ENCODE measurements at places on chromosomes 5 and 9.

DNA sequence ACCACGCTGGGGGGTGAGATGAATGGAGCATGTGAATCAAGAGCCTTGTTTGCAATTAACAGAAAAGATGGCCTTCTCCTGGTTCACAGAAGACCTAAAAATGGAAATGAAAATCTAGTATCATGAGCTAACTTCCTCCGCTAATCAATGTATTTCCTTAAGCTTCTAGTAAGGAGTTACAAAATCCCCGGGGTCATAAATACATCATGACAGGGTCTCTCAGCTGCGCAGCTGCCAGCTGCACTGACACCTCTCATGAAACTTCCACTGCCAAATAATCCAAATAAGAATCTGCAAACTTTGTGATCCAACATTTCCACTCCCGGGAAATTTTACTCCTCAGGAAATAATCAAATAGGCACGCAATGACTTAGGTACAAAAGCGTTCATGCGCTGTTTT, 11.9 kb downstream of the MYO10 start:
- DNase-seq = no peak

DNA sequence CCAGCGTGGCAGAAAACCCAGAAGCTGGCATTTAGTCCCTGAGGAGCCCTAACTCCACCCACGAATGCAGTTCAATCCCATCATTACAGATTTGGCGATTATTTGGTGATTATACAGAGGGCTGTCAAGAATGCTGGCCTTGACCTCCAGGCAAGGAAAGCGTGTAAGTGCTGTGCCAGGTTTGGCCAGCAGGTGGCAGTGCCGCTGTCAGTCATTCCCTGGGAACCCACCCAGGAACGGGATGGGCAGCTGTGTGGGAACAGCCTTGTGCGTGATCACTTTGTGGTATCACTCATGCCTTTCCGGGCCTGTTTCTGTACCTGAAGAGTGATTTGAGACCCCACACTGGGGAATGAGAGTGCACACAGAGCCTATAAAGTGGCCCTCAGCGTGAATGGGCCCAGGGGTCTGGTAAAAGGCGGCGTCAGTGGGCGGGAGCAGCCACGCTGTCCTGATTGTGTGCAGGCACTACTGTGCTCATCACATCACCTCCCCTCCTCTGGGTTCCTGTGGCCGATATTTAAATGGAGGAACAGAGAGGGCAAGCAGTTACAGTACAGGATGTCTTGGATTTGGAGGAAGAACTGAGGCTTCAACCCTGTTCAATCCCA, 215.6 kb downstream of the ROR2 start:
- no peak for DNase-seq

DNA sequence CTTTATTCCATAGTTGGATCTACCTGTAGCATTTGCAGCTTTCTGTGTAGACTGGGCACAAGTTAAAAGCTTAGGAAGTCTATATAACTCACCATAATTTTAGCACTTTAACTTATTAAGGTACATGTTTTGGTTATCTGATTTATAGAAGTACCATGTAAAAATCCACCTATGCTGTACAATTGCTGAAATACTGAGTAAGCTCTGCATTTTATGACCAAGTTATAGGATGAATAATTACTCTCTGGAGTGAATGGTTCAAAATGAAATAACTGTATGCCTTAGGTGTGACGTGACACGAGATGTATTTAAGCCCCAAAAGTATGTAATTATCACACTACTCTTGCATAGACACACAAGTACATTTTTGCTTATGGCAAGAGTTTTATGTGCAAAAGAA, 22.1 kb downstream of the ZSWIM6 start:
- DNase-seq = no peak

DNA sequence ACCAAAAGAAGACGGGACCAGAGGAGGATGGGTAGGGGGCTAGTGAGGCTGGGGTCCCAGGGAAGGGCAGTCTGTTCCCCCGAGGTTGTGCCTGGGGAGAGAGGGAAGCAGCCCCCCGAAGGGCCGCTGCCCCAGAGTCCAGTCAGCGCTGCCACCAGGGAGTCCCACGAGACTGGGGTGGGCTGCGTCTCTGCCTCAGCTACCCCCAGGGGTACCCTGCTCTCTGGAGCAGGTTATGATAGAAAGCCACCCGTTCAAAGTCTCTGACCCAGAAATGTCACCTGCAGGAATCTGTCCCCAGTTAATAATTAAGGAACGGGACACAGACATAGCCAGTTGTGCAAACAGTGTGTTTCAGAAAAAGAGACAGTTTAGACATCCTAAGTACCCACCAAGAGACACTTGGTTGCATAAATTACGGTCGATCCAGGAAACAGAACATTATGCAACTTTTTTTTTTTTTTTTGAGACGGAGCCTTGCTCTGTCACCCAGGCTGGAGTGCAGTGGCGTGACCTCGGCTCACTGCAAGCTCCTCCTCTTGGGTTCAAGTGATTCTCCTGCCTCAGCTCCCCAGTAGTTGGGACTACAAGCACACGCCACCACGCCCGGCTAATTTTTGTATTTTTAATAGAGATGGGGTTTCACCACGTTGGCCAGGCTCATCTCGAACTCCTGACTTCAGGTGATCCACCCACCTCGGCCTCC, 10.7 kb upstream of the AGPAT2 start:
- no peak for DNase-seq

- DNase-seq = peak; percentile 5
Observed at GRCh38 chr9:112971415-112971814, 40.6 kb downstream of the ZNF883 start.

- no peak for DNase-seq
Observed at GRCh38 chr5:55410845-55411244, 103.1 kb downstream of the MTREX start.

- DNase-seq = no peak
Observed at GRCh38 chr9:88837731-88838130, 153.5 kb upstream of the S1PR3 start.

DNA sequence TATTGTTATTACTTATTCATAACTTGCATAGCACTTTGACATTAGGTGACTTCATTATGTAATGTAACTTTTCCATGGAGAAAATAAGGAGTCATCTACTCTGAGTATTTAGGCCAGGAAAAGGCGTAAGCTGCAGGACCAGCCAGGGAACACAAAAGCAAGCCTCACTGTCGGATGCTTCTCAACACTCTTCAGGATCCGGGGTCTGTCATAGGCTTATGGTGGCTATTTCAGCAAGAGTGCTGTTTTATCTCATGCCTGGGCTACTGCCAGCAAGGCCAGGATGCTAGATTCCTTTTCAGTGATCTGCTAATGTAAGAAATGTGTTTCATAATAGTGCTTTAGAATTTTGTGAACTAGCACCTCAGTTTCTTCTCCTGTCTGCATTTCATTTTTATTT, 162.4 kb downstream of the CHSY3 start:
- DNase-seq = no peak

DNA sequence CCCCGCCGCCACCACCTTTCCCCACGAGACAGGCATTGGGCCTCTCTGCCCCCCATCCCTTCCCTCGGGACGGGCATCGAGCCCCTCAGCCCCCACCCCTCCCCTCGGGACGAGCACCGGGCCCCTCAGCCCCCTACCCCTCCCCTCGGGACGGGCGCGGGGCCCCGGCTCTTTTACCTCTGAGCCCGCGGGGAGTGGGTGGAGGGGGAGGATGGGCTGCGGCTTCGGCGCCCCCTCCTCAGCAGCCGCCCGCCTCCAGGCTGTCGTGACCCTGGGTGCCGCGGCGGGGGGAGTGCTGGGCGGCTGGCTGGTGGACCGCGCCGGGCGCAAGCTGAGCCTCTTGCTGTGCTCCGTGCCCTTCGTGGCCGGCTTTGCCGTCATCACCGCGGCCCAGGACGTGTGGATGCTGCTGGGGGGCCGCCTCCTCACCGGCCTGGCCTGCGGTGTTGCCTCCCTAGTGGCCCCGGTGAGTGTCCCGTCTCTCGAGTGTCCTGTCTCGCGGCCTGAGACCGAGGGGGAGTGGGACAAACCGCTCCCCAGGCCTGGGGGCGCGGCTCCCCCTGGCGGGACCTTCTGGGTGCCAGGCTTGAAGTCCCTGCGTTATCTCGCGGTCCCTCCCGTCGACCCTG, 791 bp downstream of the SLC2A8 start:
- no peak for DNase-seq

GRCh38 chr9:74125941-74126340, 371.2 kb upstream of the RORB start:
- no peak for DNase-seq

- DNase-seq = no peak
Observed at GRCh38 chr5:5486122-5486521, 63.6 kb downstream of the ICE1 start.

GRCh38 chr5:124839371-124839998, 93.0 kb upstream of the ZNF608 start:
- DNase-seq = peak; percentile 50

DNA sequence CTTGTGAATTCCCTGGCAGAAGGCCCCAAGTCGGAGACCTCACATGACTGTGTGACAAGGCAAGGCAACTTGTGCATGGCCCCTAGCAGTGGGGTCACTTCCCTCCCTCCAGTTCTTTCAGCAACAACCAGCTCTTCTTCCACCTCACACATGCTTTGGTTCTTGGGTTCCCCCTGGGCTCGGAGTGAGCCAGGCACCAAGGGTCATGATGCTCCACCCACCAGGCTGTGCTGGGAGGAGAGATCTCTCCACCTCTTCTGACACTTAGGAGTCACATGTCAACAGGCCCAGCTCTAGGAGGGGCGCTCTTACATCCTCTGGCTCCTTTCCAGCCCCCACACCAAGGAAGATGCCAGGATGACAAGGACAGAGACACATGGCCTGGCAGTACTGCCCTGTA, 56.7 kb downstream of the CDH6 start:
- no peak for DNase-seq

GRCh38 chr9:78963911-78964310, 607.9 kb upstream of the TLE4 start:
- no peak for DNase-seq

DNA sequence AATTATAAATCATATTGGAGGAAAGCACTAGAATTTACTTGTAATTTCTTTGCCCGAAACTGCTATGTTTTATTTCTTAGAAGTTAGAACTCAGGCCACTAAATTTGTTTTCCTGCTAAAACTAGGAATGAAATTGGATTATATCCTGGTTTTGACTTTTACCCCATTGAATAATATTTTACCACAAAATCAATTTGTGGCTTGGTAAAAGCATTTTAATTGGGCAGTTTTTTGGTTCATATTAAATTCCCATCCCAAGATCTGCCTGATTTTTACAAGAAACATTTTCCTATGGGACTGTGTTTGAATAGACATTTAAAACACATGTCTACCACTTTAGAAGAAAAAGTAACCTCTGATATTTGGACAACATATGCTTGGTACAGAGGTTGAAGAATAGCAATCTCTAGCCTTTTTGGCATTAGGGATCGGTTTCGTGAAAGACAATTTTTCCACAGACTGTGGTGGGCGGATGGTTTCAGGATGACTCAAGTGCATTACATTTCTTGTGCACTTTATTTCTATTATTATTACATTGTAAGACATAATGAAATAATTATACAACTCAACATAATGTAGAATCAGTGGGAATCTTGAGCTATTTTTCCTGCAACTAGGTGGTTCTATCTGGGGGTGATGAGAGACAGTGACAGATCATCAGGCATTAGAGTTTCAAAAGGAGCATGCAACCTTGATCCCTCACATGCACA, 565.6 kb downstream of the PRR16 start:
- DNase-seq = no peak

All from NCI-H748 treated with DMSO at 0.1 percent for 48 hours (cell line).